ENCODE measurements at places on chromosomes 13 and 19.

DNA sequence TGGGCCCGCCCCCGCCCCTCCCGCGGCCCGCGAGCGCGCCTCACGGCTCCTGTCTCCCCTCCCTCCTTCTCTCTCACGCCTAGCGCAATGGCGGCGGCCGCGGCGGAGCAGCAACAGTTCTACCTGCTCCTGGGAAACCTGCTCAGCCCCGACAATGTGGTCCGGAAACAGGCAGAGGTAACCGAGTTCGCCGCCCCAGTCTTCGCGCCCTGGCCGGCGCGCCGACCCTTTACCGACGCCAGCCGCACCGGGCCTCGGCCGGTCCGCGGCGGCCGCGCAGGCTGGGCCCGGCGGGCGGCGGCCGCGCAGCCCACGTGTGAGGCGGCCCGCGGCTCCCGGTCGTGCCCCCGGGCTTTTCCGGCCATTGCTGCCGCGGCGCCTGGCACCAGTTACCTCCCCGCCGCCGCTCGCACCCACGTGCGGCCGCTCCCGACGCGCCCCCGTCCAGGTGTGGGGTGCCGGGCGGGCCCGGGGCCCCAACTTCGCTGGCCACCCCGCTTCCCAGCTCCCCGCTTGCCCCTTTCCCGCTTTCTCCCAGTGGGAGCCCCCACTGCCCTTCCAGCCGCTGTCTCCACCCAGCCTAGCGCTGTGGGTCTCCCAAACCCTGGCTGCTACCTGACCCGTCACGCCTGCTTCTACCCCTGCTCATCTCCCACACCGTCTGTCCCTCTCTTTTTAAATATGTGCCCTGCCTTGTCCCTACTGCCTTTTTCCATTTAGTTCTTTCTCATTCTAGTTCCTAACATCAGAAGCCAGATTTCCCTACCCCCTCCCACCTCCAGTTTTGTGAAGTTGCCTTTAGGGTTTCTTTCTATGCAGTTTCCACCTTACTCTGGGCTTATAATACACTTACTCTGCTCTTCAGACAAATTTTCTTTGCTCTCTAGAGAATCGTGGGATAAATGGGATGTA, 23.4 kb downstream of the IPO5 start:
- no peak for DNase-seq

- no peak for DNase-seq
Observed at GRCh38 chr13:98826146-98826545, 73.7 kb upstream of the SLC15A1 start.

DNA sequence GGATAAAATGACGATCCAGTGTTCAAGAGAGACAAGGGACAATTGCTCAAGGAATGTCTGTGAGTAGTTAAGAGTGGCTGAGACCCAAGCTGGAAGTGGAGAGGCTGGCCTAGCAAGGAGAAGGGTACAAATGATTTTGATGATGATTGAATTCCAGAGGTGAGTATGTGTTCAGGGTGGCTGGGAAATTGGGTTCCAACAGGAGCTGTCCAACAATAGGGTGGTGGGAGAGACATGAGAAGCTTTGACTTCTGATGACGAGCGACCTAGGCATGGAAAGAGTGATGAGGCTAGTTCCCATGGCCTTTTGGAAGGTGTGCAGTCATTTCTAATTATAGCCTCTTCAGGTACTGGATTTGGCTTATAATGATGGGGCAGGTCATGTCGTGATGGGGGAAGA, 29.1 kb upstream of the DCLK1 start:
- DNase-seq, result no peak

- DNase-seq, result no peak
Observed at GRCh38 chr13:43180837-43181236, 157.5 kb downstream of the DNAJC15 start.

DNA sequence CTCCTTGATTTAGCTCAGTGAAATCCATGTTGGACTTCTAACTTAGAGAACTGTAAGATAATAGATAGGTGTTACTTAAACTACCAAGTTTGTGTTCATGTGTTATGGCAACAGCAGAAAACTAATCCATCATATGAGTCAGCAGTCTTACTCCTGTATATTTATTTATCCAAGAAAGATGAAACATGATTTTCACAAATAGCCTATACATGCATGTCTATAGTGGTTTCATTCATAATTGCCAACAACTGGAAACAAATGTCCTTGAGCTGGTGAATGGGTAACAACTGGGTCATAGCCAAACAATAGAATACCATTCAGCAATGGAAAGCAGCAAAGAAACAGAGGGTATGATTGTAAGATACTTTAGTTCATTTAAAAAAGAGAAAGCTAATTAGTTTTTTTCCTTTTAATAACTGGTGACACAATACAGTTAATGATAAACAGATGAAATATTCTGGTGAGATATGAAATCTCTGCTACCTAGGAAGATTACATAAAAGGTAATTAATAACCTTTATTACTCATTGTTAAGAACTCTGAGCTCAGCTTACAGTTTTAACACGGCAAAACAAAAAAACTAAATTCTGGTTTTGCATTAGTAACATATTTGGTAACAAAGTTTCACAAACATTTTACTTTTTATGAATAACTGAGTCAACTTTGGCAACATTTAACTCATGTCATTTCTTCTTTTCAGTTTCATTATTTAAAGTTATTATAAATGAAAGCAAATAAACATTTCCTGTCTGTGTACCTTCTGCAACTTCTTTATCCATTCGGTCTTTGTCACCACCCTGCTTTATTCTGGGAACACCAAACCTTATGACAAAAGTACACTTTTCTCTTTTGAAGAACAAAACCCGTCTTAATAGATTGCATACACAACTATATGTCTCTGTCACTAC, 181.3 kb downstream of the LIG4 start:
- no peak for DNase-seq

DNA sequence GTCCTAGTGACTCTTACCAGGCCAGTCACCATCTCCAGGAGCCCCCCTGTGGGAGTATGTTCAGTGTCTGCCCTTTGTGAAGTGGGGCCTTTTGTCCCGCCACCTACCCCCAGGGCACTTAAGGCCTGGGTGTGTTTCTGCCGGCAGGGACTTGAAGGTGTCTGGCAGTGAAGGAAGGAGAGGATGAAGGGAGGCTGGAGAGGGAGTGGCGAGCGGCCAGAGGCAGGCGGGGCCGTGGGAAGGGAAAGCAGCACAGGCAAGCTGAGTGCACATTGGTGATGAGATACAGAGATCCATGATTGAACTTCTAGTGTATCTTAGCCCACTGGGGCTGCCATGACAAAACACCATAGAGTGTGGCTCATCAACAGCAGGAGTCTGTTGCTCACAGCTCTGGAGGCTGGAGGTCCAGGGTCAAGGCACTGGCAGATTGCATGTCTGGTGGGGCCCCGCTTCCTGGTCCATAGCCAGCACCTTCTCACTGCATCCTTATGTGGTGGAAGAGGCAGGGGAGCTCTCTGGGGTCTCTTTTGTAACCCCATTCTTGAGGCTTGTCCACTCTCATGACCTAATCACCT, 17.5 kb downstream of the CUL4A start:
- no peak for DNase-seq

DNA sequence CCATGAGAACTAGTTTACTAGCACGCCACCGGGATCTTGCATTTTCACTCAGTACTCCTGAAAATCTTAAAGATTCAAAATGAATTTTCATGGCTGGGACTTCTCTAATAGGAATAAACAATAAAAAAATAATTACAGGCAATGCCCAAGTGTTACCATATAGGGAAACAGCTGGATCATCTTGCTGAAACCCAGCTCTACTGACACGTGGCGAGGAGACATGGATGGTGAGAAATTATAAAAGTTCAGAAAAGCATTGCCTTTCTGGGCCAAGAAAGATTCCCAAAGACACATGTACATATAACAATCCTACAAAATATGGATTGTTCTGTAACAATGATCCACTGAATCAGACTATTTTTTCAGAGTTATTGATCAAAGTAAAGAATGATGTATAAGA, 209.3 kb downstream of the RGCC start:
- DNase-seq, result no peak

- DNase-seq, result no peak
Observed at GRCh38 chr19:32682317-32682716, 6.7 kb downstream of the RGS9BP start.

DNA sequence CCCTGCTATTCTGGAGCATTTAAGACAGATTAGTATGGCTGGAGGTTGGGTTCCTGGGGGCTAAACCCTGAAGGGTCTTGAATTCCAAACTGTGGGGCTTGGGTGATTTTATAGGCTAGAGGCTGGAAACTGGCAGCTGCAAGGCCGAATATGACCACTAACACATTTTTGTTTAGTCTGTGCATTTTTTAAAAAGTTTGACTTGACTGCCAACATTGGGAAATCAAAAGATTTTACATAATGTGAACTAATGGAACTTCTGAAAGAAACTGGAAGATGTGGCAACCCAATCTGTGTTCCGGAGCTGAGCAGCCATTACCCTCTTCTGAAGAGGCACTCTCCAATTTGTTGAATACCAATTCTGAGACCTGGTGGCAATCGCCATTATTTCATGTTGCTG, 5.1 kb downstream of the ZNF784 start:
- DNase-seq, result no peak

GRCh38 chr19:21482863-21483276, 22.5 kb upstream of the ZNF429 start:
- peak; percentile 57 for DNase-seq

GRCh38 chr19:10748927-10749434, 31.1 kb downstream of the DNM2 start:
- no peak for DNase-seq

DNA sequence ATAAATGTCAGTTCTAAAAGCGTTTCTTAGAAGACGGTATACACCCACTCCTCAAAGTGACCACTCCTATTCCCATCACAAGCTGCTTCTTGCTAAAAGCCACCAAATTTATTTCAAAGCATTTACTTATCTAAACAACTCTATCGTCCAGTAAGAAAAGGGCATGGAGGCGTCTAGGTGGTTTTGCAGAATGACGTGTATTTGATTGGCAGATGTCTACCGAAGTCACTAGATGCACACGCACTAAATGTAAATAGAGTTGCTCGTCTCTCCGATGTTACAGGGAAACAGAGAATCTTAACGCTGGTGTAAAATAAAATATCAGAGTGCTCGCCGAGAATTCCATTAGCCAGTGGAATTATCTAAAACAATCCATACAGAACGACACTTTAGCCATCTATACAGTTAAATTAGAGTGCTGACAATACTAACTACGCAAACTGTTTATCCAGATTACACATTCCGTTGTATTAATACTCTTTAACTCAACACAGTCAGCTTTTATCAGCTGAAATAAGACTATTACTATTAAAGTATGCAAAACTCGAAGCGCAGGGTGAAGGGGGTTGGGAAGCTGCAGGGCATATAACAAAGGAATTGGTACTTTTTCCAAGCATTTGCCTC, 1.9 kb downstream of the KLF12 start:
- DNase-seq, result no peak

DNA sequence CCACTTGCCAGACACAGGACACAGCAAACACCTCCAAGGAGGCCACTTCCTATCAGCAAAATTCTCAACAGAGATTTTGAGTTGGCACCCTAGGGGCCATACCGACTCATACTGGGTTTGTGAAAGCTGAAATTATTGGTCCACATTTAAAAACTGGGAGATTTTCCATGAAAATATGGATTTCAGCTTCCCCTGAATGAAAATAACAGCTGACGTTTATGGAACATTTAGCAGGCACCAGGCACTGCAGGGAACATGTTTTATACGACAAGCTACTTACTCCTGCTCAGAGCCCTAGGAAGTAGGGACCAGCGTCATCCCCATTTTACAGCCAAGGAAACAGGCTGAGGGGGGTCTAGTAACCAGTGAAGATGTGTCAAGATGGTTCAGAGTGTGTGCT, 169.3 kb downstream of the IER2 start:
- no peak for DNase-seq

DNA sequence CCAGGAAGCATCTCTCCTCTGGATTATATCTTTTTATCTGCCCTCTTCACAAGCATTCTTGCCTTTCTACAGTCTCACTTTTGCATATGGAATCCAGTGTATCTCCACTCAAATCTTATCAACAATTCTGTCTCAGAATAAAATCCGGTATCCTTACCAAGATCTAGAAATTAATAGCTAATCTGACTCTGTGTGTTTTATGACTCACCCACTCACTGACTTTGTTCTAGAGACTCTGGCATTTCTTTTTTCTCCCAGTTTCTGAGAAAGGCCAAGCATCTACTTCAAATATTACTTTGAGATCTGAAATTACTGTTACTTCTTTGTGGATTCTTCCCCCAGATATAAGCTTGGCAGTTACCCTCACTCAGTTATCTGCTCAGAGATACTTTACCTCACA, 913.5 kb upstream of the ATXN8OS start:
- DNase-seq, result no peak

GRCh38 chr13:42275098-42275471, 3.1 kb downstream of the AKAP11 start:
- DNase-seq, result no peak

GRCh38 chr19:48553676-48554384, 1.9 kb downstream of the SULT2B1 start:
- no peak for DNase-seq

GRCh38 chr13:107643615-107644014, 571.7 kb downstream of the LIG4 start:
- no peak for DNase-seq

- DNase-seq, result no peak
Observed at GRCh38 chr13:48624016-48624415, 29.7 kb upstream of the CYSLTR2 start.

DNA sequence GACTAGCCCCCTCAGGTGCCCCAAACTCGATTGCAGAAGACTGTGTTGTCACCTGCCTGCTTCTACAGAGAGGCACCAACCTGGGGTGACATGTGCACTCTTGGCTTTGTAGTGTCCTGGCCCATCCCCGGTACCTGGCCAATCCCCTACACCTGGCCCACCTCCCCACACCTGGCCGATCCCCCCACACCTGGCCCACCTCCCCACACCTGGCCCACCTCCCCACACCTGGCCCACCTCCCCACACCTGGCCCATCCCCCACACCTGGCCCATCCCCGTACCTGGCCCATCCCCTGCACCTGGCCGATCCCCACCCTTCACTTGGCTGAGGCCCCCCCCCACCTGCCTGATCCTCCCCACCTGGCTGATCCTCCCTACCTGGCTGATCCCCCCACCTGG, 25.4 kb downstream of the ATP11A start:
- no peak for DNase-seq

- DNase-seq, result no peak
Observed at GRCh38 chr19:51096473-51097165, 11.6 kb downstream of the CTU1 start.

DNA sequence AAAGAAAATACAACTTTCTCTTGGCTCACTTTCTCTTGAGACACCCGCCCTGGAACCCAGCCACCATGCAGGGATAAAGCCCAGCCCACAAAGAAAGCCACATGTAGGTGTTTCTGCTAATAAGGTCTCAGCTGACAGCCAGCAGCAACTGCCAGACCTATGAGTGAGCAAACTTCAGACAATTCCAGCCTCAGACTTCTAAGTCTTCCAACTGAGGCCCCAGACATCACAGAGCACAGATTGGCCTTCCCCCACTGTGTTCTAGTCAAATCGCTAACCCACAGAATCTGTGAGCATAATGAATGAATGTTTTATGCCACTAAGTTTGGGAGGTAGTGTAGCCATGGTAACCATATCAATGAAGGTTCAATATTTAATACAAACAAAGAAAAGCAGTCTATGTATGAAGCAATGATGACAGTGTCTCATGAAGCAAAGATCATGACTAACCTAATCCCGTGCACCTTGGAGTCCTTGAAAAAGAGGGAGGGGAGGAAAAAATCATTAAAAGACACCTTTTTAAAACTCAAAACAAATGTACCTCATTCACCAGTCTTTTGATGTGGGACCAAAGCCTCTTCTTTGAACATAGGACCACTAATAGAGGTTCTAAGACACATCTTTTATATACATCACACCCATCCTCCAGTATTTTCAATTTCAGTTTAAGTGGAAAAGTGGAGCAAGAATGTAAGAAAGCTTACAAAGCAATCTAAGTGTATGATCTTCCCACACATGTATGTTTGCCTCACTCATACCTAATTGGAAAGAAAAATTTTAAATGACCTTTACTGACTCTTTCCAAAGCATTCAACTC, 6.2 kb downstream of the MRPS31 start:
- no peak for DNase-seq
